HL-60 (cell line): ENCODE measurements at places on chromosomes 1 and 21.

DNA sequence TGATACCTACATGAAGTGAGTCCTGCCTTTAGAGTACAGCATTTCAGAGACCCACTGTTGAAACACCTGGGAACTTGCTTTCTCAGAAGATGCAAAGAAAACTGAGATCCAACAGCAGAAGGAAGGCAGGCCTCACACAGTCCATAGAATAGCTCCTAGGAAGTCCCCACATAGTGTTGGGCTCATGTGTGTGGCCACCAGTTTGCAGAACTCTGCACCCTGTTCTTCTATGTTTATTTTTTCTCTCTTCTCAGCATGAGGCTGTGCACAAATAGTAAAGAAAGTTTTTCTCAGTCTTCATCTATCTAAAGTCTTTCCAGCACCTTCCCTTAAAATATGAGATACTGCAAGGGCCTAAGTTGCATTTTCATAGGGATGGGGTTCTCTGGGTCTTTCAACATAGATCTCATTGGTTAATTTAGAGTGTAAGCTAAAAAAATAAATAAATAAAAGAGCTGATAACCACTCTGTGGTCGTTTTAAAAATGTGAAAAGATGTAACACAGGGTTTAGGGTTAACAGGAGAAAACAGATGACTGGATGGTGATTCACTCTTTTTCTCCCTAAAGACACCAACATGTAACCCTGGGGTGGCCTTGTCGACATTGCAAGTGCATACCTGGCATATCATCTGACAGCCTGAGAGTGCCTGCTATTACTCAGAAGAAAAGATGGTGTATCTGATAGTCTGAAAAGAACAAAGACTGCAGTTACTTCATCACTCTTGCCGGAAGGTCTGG lies 94.6 kb downstream of the ZC3H11B start:
- no peak for DNase-seq

DNA sequence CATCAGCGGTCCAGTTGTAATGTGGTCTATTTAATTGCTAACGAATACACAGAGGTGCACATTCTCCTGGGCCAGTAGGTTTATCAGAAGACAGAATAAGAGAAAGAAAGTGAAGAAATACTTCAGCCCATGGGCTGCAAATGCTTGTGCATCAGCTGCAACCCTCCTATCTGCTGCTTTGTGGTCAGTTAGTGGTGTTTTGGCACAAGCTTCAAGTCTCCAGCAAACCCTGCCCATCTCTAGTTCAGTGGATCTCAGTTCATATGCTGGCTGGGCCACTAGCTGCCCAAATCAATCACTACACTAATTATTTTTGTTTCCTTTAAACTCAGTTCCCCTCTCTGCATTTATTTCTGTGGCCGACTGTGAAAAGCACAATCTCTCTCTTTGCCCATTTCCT lies 124.2 kb downstream of the KCNJ6 start:
- DNase-seq, result no peak

- no peak for DNase-seq
Observed at GRCh38 chr1:240967070-240967724, 355.2 kb upstream of the GREM2 start.

GRCh38 chr1:56719171-56719570 lies 74.1 kb downstream of the PRKAA2 start:
- DNase-seq, result no peak

DNA sequence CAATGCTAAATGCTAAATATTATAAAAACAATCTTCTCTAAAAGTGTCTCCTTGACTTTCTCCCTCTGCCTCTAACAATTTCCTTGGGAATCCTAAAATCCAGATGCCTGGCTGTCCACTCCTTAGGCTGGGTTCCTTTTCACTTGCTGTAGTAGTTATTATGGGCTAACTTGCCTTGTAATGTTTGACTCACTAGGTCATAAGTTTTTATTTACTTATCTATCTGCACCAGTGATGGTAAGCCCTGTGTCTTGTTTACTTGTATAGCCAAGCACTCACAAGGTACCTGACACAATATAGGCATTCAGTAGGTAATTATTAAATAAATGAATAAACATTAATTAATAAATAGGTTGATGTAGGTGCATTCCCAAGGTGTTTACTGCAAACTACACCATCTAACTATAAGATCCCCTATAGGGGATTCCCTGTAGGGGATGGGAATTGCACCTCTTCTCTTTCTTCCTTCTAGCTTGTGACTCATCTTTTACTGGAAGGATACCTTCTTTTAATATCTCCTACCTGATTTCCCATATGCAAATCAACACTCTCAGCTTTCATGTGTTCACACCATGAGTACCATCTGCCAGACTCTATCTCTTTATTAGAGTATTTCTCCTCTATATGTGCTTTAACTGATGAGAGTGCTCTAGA lies 14.7 kb upstream of the CHIA start:
- DNase-seq, result no peak
